ENCODE measurements at places on chromosomes 2 and 18.
A peak's percentile ranks its signal among the peaks of the same experiment; 100 is the strongest.

DNA sequence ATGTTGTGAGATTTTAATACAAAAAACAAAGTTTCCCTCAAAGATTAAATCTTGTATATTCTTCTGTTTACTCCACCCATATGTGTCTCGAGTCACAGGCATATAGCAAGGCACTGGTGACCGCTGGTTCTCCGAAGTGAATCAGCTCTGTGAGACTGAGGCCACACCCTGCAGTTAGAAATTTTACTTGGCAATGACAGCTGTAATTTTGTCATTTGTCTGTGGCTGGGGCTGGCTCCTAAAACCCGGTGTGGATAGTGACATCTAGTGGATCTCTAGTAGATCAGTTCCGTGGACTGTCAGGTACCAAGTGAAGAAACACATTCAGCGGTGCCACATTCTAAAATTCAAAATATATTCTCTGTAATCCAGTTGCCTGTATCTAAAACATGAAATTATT is 278.0 kb downstream of the NEDD4L start:
- DNase-seq: peak; percentile 58

GRCh38 chr2:71720283-71720560 is 266.9 kb downstream of the DYSF start:
- no peak for DNase-seq

GRCh38 chr18:2902327-2902726 is 55.5 kb downstream of the EMILIN2 start:
- DNase-seq: no peak

DNA sequence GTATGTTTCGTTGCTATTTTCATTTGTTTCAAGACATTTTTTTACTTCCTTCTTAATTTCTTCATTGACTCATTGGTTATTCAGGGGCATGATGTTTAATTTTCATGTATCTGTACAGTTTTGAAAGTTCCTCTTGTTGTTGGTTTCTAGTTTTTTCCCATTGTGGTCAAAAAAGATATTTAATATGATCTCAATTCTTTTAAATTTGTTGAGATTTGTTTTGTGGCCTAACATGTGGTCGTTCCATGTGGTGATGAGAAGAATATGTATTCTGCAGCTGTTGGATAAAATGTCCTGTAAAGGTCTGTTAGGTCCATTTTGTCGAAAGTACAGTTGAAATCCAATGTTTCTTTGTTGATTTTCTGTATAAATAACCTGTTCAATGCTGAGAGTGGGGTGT is 110.3 kb upstream of the MAP4K4 start:
- no peak for DNase-seq

- no peak for DNase-seq
Observed at GRCh38 chr18:74040008-74040407, 107.6 kb downstream of the FBXO15 start.

GRCh38 chr2:217513258-217513657 is 489.5 kb downstream of the TNS1 start:
- DNase-seq: no peak

- DNase-seq: no peak
Observed at GRCh38 chr18:73189718-73190117, 321.9 kb upstream of the NETO1 start.

GRCh38 chr18:35182151-35182550 is 58.7 kb upstream of the ZNF397 start:
- no peak for DNase-seq

GRCh38 chr2:157880927-157881326 is 4.8 kb upstream of the ACVR1 start:
- DNase-seq: no peak

DNA sequence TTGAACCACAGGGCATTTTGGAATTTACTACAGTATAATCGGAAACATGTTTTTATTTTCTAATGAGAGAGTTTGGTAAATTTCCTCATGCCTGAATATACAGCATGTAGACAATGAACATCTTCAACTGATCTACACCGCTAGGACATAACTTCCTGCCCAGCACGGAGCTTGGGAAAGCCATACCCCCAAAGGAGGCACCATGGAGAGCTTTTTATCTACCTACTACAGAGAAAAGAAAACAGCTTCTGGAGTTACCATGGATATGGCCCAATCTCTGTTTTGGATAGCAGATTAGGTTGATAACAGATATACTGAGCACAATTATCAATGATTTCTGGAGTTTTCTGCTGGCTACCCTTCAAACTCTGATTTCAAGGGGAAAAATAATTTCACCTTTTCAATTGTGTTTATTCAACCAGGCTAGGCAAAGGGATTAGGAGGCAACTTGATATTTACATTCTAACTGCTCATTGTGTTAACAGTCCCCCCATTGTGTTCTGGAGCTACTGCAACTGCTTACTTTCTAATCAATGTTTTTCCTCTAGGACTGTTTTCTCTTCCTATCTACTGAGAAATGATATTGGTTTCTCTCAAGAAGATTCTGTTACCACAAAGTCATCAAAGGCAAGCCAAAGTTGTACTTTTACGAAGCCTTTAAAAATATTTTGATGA is 123.0 kb upstream of the ARHGAP28 start:
- no peak for DNase-seq

DNA sequence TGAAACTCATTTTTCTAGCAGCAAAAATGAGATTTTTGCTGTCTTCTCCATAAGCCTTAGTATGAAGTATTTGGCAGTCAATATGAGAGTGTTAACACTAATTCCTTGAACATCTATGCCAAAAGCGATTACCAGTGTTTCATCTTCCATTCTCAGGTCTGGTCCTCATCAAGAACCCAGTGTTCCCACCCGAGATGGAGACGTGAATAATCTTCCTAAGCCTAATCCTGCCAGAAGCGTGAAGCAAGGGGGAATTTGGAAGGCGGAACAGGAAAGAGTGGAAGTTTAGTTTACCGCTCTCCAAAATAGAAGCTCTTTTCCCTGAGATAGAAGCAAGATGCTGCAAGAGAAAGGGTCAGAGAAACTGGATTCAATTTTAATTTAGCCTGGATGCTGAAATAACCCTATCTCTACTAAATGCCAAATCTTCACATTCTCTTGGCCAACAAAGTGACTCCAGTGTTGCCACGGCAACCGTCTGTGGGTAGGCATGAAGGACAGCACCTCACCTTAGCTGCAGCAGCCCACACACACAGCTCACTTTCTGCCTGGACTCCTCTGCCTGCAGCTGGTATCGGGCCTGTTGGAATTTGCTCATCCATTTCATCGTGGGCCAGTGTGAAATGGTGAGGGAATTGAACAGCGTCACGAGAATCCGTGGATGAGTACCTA is 711.1 kb downstream of the CBLN2 start:
- no peak for DNase-seq

DNA sequence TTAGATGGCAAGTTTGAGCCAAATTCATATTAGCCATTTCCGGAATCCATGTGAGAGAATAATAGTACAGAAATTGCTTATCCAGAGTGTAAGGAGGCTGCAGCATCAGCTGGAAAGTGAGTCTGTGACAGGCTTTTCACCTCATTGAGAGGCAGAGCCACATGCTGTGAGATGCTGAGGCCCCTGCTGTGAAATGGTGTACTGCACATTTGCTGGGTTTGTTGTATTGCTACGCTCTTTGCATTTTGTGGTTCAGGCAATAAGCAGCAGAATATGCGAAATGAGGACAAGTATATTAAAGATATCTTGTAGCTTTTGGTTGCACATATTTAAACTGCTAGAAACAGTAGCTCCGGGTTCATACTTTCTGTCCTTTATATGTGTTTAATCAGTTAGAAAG is 37.0 kb downstream of the NABP1 start:
- no peak for DNase-seq

GRCh38 chr2:158034198-158034866 is 67.3 kb upstream of the UPP2 start:
- peak; percentile 85 for DNase-seq

DNA sequence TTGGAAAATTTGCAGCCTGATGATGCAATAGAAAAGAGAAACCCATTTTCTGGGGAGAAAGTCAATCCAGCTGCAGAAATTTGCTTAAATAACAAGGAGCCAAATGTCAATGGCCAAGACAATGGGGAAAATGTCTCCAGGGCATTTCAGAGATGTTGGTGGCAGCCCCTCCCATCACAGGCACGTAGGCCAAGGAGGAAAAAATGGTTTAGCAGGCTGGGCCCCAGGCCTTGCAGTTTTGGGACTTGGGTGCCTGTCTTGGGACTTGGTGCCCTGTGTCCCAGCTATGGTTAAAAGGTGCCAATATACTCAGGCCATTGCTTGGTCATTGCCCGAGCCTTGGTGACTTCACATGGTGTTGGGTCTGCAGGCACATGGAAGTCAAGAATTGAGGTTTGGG is 368.2 kb downstream of the ERBB4 start:
- no peak for DNase-seq

- DNase-seq: no peak
Observed at GRCh38 chr2:234273887-234274584, 222.8 kb downstream of the ARL4C start.

DNA sequence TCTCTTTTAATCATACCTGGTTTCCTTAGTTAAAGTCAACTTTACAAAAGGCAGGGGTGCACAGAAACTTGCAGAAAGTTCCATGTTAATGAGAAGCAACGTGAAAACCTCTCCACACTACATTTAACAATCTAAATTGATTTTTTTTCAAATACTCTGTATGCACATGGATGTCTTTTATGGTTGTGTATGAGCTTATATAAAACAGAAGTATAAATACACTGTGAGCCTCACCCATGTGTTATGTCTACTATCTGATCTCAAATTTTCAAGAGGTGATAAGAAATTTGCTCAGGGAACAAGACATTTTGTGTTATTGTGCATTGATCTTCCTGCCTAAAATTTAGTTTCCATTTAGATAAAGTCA is 617.6 kb downstream of the ADCYAP1 start:
- DNase-seq: no peak

- DNase-seq: no peak
Observed at GRCh38 chr18:10060469-10060782, 146.6 kb downstream of the VAPA start.

GRCh38 chr2:121489284-121489683 is 41.4 kb upstream of the RNU4ATAC start:
- DNase-seq: peak; percentile 26

GRCh38 chr2:153476816-153477635 is 1.5 kb downstream of the RPRM start:
- DNase-seq: peak; percentile 1

DNA sequence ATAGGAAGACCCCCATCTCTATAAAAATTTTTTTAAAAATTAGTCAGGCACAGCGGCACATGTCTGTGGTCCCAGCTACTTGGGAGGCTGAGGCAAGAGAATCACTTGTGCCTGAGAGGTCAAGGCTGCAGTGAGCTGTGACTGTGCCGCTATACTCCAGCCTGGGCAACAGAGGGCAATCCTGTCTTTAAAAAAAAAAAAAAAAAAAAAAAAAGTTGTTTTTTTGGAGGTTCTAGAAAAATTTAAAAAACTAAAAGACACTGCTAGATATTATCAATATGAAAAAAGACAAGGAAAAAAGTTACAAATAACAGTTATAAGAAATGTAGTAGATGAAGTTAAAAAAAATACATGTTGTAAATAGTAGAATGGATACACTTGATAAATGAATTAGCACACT is 56.1 kb upstream of the C2orf15 start:
- peak; percentile 51 for DNase-seq

DNA sequence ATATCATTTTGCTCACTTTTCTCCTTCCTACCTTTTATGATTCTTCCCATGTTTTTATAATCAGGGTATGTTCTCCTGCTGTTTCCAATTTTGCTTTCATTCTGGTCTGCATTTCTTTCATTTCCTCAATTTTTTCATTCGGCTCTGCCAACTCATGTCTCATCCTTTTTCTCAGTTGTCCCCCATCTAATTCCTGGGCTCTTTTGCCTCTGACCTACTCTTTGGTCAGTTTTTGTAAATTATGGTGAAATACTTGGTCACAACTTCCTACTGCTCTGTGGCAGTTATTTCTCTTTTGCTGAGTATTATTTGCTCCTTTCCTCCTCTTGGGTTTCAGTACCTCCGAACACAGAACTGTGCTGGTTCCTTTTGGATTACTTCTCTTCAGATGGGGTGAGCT is 27.5 kb downstream of the MYO7B start:
- DNase-seq: no peak

- DNase-seq: peak; percentile 26
Observed at GRCh38 chr18:50518787-50519546, 40.9 kb upstream of the MAPK4 start.

DNA sequence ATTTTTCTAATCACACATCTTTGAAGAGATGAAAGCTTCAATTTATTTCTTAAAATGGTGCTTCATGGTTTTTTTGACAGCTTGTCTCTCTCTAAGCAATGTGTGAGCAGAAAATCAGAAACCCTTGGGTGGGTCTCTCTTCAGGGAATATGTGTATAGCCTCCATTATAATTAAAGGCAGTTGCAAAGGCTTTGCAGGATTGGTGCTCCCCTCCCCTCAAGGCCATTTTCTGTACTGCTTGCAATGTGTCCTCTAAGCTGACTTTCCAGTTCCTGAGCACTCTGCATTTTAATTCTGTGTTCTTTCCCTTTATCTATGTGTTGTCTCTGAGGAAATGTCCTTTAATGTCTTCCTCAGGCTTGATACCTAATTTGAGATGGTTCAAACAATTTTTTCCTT is 172.6 kb downstream of the DPP4 start:
- DNase-seq: no peak

DNA sequence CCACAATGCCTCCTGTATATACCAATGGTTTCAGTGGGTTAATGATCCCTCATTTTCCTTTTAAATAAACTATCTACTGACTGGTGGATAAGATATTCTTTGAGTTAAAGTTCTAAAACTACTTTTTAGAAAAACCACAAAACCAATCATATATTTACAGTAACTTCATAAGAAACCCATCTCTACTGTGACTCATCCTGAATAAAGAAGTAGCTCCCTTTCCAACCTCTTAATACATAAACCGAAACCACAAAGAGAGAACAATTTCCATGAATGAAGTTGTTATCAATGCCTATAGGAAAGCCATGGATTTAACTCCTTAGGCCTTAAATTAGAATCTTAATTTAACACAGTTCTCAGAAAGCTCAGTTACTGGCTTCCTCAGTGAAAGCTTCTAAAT is 227.0 kb upstream of the SMAD7 start:
- DNase-seq: peak; percentile 54

- no peak for DNase-seq
Observed at GRCh38 chr18:10252952-10253705, 201.3 kb upstream of the APCDD1 start.

- DNase-seq: no peak
Observed at GRCh38 chr2:2502201-2502549, 171.1 kb upstream of the MYT1L start.

DNA sequence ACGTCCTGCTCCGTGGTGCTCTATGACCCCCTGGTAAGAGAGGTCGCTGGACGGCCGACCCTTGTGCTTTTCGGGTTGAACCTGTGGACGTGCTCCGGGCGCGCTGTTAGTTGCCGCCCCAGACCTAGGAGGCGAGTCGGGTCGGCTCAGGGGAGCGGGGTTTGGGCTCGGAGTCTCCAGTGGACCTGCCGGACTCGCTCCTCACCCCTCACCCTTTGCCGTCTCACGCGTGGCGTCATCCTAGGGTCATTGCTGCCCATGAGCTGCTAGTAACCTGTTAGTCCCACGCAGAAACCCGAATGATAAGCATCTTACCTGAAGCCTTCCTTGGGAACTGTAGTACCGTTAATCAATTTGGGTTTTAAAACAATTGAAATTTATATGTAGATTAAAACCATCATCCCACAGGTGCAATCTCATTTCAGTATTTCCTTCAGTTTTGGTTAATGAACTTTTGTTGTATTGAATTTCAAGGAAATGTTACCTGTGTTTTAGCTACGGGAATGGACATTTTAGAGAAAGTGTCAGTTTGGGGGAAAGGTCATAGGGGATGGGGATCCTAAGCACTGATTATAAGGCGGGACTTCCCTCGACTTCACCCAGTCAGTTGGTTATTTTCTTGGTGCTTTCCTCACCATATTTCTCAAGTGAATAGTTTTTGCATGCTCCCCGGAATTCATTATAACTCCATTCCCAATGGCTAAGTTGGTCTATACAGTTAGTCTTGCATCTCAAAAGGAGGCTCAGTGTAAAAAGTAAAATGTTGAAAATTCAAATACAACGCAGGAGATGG is 536 bp downstream of the ELP2 start:
- DNase-seq: no peak

Measured in SK-MEL-5 (cell line).